ENCODE measurements at places on chromosomes 11 and 22.

DNA sequence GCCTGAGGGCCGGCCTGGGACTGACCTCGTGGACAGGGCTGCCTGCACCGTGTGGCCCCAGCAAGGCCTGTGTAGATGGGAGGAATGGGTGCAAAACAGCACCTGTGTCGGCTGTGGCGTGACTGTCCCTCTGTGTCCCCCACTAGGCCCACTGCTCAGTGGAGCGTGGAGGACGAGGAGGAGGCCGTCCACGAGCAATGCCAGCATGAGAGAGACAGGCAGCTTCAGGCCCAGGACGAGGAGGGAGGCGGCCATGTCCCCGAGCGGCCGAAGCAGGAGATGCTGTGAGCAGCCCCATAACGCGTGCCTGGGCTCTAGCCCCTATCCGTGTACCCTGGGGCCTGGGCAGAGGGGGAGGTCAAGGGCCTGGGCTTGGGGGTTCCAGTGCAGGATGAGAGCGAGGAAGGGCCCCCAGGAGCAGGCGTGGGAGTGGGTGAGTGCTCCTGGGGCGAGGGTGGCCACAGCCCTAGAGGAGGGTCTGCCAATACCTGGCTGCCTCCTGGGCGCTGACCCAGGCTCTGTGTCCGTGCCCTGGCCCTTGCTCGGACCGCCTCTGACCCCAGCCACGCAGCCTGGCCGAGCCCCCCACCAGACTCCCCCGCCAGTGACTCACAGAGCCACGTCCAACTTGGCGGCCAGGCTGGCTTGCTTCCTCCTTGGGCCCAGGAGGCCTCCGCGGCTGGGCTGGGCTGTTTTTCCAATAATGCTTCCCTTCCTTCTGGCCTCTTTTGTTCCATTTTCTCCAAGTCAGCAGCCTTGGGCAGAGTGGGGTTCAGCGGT is 11.6 kb downstream of the PRR33 start:
- no peak for DNase-seq

DNA sequence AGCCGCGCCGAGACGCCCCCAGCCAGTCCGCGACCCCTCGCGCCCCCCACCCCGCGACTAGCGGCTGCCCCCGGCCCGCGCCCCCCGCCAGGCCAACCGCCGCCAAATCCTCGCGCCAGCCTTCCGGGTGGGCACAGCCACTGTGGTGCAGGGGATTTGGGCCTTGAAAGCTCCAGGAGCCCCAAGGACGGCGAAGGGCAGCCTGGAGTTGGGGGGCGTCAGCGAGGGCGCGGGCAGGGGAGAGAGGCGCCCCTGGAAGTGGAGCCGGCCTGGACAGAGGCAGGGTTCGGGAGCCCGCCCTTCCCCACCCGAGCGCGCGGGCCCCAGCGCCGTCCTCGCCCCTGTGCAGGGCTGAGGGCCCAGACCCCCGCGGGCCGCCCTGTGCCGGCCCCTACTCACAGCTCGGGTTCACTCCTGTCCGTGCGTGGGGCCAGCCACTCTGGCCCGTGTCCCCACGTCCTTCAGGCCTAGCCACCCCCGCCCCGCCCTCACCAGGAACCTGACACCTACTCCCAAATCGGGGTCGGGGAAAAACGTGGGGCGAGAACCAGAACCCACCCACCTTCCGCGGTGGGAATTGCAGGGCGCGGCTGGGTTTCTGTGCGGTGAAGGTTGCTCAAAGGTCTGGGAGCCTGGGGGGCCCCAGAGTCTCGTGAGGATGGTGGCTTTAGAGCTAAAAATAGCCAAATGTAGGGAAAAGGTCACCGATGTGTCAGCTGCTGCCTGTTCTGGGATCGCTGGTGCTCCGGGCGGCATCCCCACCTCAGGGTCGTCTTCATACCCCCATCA is at the start of gene CPT1B:
Gene CPT1B (minus strand): TSS at position 441 of the 789 bp plus-strand sequence. CDS start 512 bp downstream, outside the sequence.
- no peak for DNase-seq

DNA sequence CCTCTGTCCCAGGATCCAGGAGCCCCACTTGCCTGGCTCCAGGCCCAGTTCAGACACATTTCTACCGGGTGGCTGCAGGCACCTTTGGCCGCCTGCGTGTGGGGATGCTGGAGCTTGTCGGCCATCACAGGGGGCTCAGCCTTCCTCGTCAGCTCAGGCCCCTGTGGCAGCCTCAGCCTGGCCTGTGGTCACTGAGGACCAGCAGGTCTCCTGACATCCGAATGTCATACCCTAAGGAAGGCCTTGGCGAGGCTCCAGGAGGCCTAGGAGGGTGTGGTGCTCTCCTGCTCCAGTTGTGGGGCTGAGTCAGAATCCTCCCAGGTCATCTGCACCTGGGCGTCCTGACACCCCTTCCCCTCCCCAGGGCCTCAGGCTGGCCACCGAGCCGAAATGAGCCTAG is 14.9 kb upstream of the SOX10 start:
- no peak for DNase-seq

GRCh38 chr11:2194877-2195755 is 23.5 kb upstream of the TH start:
- DNase-seq, result peak; percentile 52

- DNase-seq, result no peak
These were observed 8.6 kb downstream of the TTLL1 start for GRCh38 chr22:43080616-43081015.

DNA sequence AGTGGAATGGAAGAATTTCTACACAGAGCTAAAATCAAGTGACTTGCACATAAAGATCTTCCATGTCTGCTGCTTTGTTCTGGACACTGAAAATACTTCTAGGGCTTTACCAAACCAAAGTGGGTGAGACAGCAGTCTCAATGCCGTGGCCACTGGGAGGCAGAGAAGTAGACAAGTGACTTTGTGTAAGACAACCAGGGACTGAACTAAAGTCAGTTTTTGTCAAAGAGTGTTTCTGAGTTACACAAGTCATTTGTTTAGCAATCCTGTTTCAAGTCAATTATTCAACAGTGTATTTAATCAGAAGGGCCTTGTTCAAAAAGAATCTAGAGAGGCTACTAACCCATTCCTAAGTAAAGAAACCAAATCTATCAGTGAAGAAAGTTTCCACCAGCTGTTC is 46.6 kb downstream of the TCP11L1 start:
- DNase-seq, result no peak

DNA sequence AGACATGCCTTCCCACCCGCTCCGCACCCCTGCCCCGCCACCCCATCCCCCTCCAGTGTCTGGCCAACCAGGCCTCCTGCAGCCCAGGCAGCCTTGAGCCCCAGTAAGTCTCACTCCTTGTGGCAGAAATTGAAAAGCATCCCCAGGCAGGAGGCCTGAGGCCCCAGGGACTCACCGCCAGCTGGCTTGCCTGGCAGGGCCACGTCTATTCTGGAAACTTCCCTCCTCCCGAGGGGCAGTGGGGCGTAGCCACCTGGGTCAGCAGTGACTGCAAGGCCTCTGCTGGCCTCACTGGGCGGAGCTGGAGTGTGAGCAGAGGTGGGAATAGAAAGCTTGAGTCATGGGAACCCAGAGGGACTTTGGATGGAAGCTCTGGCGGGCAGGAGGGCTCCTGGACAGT is 26.3 kb downstream of the ANO1 start:
- DNase-seq, result no peak

GRCh38 chr11:104704146-104704830 is 194.0 kb downstream of the CASP12 start:
- DNase-seq, result no peak

DNA sequence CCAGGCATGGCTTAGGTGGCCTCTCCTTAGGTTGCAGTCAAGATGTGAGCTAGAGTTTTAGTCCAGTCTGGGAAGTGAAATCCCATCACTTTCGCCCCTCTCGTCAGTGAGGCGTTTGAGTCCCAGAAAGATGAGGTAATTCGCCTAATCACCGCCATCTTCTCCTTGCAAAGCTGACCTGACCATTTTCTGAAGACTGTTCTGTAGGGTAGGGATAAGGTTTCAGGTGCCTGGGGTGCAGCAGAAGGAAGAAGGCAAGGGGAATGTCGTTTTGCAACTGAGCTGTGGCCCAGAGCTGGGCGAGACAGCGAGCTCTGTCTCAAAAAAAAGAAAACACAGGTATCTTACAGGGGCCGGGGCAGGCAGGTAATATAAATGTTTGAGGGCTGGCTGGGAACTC is 61.7 kb upstream of the CECR2 start:
- DNase-seq, result no peak

DNA sequence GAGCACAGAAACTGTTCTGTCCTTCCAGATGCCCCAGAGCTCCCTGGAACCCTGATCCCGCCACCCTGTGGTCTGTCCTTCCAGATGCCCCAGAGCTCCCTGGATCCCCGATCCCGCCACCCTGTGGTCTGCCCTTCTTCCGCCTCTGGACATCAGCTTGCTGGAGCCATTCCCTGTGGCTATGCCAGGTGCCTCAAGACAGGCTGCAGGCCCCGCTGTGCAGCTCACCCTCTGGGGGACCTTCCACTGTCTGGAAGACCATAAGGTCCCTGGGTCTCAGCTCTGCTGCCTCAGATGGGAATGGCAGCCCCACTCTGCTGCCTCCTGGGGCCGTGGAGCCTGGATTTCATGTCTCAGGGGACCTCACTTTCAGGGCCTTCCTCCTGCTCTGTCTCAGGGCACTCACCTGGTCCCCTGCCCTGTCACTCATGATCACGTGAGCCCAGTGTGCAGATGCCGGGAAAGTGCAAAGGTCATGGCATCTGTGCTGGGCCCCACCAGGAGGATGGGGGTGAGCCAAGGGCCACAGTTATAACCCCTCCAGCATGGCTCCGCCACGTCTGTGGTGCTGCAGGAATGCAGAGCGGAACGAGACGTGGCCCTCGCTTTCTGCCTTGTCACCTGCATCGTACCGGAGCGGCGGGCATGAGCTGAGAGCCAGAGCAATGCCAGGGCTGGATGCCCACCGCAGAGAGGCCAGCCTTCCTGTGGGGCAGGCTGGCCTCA is 1520.7 kb downstream of the BRD1 start:
- DNase-seq, result no peak

DNA sequence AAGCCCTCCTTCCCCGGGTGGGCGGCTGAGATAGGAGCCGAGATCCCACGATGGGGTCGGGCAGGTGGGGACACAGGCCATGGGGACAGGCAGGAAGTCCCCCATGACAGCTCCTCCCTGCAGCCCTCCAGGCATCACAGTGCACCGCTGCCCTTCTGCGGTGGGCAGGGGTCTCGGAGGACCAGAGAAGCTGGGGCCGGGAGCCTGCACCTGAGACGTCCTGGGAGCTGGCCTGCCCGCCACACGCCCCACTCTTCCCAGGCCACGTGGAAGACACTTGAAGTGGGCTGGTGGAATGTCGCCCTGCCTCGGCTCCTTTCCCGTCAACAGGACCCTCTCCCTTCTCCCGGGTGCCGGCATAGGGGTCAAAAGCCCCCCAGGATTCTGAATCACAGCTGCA is 55.4 kb downstream of the ELFN2 start:
- DNase-seq, result no peak

Measured in activated CD4-positive, alpha-beta T cell treated with anti-CD3 and anti-CD28 coated beads for 24 hours (primary cell).